Dorsolateral prefrontal cortex (tissue), 122 donors: ENCODE measurements at places on chromosomes 3 and 15.

GRCh38 chr15:88221836-88222235, 34.7 kb downstream of the NTRK3 start:
- no peak for DNase-seq

GRCh38 chr3:137062250-137062649, 104.5 kb downstream of the IL20RB start:
- no peak for DNase-seq

- no peak for DNase-seq
Measured at GRCh38 chr15:61080221-61081026, 148.7 kb downstream of the RORA start.

DNA sequence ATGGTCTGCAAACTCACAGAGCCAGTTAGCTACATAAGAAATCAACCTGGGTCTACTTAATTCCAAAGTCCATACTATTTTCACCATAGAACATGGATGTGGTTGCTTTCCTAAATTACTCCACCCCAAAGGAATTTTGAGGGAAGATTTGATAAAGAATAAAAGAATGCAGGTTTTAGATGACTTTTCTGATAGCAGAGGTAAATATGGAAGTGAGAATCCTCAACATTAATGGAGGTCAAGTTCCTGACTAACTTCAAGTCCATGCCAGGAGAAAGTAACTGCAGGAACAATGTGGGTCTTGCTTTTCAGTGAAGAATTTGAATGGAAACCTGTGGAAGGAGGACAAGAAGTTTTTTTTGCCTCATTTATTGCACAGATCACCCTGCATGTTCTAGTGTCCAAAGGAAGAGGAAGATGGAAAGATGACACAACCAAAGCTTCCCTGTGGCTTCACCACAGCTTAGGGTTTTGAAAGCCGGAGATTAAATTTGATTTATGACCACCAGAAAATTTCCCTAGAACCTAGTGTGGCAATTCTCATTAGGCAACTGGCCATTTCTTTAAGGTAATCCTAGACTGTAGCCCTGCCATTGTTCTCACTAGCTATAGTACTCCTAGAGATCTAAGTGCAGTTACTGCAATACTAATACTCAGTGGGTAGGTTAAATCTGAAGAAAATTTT, 429.7 kb downstream of the RAP2B start:
- no peak for DNase-seq

GRCh38 chr3:21462141-21462540, 288.9 kb downstream of the ZNF385D start:
- DNase-seq = no peak

DNA sequence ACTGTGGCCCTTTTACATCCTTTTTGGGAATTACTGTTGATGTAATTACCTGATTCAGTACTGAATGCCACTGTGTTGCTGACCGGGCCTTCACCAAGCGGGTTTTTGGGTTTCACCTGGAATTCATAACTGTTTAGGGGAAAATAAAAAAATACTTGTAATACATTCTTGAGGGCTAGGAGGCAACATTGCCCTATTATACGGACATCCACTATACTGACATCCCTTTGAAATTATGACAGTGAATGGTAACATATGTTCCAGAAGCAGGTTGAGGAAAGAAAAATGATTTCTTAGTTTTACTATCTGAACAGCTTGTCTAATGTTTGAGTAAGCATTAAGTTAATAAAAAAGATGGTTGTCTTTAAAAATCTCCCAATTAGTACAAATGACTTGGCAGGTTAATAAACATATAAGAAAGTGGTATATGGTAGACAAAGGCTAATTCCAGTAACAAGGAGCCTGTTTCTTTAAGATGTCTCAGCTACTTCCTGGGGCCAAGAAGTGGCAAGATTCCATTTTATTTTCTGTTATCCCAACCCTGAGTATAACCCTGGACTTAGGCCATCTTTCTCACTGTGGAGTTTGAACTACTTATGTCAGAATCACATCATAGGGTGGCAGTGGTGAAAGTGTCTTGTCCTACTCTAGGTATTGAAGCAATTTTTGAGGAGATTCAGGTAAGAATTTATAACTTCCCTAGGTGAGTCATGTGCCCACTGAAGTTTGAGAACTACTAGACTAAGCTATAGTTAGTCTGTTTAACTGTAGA, 45.5 kb downstream of the TFG start:
- DNase-seq = no peak

GRCh38 chr3:157145606-157146322, 14.2 kb downstream of the CCNL1 start:
- DNase-seq = no peak

- DNase-seq = no peak
Measured at GRCh38 chr3:32643354-32643753, 41.6 kb upstream of the CNOT10 start.

DNA sequence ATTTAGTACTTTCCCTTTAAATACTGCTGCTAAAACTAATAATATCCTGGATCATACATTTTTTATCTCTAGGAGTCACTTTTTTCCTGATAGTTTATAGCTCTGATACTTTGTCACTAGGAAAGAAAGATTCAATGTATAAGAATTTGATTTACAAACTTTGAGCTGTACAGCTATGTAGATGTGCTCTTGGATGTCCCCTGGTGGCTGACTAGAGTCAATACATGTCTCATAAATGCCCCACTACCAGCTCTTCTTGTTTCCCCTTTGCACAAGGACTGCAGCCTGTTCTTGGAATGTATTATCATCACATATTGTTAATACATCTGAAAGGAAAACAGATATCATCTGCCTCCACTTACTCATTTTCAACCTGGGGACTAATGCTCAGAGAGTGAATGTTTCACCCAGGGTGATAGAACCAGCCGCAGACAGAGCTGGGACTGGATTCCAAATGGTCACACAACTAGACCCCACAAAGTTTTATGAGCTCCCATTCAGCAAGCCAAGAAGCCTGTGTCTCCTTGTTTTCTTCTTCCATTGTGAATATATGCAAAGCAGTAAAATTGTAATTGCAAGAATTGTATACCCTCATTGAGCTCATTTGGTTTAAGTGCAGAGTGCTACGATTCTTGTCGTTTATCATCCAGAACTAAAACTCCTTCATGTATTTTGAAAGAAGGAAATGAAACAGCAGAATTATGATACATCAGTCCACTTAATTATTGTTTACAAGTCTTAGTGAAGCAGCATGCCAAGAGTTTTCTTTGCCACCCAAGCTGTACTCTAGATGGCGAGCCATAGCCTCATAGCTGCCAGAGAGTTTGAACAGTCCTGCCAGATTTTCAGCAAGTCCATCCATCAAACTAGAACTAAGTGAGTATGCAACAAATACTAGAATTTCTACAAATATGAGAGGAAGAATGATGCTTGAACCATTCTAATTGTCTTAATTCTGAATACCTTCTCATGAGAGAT, 261.6 kb upstream of the LMCD1 start:
- no peak for DNase-seq

DNA sequence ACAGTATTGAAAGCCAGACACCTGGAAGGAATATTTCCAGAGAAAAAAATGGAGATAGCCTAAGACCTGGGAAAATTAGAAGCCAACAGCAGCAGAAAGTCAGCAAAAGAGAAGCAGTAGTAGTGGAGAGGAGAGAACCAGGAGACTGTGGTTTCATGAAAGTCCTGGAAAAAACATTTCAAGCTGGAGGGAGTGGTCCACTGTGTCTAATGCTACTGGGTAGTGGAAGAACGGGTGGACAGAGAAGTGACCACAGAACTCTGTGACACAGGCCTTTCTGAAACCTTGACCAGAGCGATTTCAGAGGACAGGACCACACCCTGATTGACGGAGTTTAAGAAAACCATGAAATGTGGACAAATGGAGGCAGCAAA, 15.3 kb upstream of the SH3BP5 start:
- no peak for DNase-seq

DNA sequence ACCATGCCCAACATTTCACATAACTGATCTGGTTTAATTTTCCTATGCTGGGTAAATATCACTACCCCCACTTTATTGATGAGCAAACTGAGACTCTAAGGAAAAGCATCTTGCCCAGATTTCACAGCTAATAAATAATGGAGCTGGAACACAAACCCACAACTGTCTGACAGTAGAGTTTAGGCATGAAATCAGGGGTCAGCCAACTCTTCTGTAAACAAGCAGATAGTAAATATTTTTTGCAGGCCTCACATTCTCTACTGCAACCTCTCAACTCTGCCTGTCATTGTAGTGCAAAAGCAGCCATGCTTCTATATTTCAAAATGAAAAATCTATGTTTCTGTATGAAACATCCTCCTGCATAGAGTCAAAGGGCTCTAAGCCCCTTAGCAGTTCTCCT, 111.5 kb downstream of the ERC2 start:
- no peak for DNase-seq
